Naive thymus-derived CD8-positive, alpha-beta T cell (primary cell): ENCODE measurements at places on chromosomes 1 and 21.

GRCh38 chr1:87951852-87952251, 623.2 kb downstream of the LMO4 start:
- DNase-seq, result no peak

GRCh38 chr21:16741141-16741665, 771.6 kb upstream of the CXADR start:
- no peak for DNase-seq

- no peak for DNase-seq
Measured at GRCh38 chr21:38123626-38124025, 133.2 kb upstream of the KCNJ15 start.

DNA sequence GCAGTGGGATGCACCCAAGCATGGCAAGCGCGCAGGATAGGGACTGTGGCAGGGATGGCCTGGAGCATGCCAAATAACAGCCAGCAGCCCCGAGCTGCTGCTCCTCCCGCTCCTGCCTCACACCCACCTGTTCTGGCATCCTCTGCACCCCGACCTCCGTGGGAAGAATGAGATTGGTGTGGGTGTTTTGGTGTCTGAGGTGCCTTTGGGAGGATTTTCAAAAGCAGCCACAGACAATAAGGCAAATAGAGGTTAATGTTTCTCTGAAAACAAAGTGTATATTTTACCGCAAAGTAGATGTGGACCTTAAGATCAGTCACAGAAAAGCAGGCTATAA, 35.5 kb downstream of the IGFN1 start:
- DNase-seq, result no peak

DNA sequence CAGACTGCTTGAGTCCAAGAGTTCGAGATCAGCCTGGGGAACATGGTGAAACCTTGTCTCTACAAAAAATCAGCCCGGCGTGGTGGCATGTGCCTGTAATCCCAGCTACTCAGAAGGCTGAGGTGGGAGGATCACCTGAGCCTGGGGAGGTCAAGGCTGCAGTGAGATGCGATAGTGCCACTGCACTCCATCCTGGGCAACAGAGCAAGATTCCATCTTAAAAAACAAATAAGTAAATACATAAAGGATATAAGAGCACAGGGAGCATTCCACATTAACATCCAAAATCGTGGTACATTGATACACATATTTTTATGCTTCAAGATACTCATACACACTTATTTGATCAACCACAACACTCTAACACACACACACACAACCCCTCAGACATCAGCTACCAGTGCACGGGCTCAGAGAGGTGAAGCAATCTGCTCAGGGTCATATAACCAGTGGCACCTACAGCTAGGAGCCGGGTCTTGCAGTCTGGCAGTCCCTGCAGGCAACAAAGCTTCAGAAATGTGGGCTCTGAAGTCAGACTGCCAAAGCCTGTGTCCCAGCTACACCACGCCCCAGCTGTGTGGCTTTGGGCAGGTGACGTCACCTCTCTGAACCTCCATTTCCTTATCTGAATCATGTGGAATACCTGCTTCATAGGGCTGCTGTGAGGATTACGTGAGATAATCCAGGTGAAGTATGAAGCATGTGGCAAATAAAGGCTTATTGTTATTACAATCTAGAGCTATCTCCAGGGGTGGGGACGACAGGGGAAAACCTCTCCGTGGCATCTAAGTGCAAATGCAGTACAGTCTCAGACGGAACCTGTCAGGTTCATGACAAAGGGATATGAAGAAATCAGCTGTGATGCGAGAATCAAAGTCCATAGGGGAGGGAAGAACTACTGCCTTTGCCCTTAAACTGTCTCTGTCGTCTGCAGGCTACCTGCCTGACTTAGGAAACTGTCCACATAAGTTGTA, 4.8 kb upstream of the CRYBG2 start:
- DNase-seq, result peak; percentile 73

DNA sequence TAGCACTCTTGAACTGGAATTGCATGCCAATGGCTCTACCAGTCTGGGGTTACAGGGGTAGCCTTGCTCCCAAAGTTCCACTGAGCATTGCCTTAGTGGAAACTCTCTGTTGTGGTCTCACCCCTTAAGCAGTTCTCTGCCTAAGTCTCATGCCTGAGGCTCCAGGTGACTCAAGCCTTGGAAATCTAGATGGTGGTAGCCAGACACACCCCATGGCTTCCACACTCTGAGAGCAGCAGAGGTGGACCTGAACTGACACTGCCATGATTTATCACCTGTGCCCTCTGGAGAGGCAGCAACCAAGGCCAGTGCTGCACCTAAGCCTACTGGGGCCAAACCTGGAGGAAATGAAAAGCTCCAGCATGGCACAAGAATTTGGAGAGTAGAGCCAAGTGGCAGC, 285.7 kb upstream of the PKN2 start:
- DNase-seq, result no peak

DNA sequence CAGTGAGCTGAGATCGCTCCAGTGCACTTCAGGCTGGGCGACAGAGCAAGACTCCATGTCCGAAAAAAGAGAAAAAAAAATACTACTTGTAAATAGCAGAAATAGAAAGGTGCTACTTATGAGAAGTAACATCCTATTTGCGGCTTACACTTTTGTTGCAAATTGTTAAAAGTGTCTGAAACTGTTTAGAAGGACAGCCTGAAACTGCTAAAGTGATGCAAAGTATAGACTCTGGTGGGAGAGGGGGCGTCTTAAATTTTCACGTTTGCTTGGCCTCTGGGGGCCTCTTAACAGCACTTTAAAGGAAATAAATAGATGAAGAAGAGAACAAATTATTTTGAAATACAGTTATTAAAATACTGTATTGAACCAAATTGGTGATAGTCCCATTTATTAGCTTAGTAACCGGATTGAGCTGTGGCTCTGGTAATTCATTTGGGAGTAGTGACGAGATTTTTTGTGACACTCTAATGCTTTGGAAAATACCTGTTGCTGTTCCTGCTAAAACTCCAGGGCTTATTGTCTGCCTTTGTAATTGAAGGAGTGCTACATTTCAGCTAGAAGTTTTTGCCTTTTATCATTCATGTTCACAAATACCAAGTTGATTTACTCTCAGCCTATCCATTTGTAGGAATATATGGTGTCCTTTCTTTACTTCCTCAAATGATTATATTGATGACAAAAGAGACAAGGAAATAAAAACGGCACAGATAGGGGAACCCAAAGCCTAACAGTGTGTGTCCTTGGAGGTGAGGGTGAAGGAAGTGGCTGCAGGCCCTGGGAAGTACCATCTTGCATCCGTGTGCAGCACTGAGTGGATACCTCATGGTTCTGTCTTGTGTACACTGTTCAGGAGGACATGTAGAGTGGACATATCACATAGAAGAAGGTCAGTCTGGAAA, 6.2 kb downstream of the PKNOX1 start:
- DNase-seq, result no peak

DNA sequence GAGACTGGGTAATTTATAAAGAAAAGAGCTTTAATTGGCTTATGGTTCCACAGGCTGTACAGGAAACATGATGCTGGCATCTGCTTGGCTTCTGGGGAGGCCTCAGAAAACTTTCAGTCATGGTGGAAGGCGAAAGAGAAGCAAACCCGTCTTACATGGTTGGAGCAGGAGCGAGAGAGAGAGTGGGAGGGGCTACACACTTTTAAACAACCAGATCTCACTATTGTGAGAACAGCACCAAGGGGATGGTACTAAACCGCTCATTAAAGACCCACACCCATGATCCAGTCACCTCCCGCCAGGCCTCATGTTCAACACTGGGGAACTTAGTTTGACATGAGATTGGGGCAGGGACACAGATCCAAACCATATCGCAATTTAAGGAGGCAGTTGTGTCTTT, 69.4 kb downstream of the PKN2 start:
- no peak for DNase-seq

DNA sequence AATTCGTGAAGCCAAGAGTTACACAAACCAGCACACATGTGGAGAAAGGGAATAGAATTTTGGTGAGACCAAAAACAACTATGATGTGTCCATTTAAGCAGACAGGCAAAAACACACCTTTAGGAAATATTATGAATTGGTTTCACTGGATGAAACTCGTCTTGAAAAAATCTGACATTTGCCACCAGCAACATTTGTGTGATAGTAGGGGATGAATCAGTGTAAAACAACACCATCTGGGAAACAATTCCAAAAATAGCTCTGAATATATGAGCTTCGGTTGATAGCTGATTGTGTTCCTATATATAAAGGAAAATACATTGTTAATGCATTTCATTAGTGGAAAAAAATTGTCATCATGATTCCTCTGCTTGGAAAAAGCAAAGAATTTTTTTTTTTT, 327.8 kb downstream of the PAPPA2 start:
- DNase-seq, result no peak

- DNase-seq, result no peak
Measured at GRCh38 chr1:119253366-119253765, 112.9 kb upstream of the WARS2 start.

GRCh38 chr1:202680586-202681352, 29.5 kb downstream of the SYT2 start:
- no peak for DNase-seq

DNA sequence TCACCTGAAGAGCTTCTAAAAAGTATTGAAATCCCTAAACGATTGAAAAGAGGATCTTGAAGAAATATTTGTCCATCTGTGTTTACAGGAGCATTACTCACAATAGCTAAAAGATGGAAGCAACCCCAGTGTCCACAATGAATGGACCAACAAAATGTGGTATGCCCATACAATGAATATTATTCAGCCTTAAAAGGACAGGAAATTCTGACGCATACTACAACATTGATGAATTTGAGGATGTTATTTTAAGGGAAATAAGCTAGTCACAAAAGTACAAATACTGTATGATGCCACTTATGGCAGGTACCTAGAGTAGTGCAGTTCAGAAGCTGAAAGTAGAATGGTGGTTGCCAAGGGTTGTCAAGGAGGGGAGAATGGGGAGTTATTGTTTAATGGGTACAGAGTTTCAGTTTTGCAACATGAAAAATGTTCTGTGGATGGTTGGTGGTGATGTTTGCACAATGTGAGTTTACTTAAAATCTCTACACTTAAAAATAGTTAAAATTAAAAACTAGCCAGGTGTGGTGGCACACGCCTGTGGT, 37.1 kb upstream of the GADD45A start:
- DNase-seq, result no peak

DNA sequence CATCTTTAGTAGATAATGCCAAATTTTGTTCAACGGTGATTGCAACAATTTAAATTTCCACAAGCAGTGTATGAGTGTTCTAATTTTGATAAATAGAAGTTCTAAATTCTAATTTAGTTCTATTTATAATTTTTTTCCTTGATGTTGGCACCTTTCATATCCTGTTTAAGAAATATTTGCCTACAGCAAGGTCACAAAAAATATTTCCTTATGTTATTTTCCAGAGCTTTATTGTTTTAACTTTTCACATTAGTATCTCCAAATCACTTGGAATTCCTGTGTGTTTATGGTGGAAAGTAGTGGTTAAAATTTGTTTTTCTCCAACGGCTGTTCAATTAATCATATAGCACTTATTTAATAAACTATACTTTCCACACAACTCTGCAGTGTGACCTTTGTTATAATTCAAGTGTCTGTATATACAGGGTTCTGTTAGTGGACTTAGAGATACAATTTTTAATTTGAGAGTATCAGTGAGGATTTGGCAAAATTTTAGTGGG, 94.3 kb upstream of the CD55 start:
- no peak for DNase-seq

- DNase-seq, result no peak
Measured at GRCh38 chr21:43743947-43744346, 25.0 kb downstream of the PDXK start.

DNA sequence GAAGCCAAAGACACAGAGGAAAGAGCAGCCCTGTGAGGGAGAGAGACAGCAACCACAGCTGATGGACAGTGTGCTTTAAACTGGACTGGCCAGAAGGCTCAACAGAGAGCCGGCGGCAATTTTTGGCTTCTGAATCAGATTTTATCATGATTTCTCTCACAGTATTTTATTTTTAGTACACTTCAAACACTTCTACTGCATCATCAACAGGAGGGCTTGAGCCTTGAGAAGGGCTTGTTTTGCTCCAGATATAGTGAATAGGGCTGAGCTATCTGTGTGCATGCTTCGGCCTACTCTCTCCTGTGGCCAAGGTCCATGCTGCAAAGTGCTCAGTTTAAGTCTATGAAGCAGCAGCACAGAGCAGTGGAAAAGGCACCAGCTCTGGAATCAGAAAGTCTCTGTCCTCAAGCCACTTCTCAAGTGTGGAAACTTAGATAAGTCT, 33.3 kb downstream of the ADCY10 start:
- no peak for DNase-seq

DNA sequence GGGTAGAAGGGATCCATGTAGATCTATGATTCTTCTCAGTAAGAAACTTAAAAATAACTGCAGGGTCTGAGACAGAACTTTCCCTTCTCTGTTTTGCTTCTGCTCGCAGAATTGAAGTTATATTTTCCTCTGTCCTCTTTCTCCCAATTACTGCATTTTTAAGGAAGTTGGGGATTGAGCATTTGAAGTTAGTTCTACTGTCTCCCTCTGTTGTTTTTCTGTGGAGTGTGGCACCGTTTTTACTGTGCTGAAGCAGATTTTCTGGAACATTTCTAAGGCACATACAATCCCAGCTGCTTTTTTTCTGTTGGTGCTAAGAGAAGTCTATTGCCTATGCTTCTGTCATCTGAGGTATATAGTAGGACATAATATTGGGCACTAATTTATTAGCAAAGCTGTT, 43.3 kb downstream of the RASAL2 start:
- no peak for DNase-seq

DNA sequence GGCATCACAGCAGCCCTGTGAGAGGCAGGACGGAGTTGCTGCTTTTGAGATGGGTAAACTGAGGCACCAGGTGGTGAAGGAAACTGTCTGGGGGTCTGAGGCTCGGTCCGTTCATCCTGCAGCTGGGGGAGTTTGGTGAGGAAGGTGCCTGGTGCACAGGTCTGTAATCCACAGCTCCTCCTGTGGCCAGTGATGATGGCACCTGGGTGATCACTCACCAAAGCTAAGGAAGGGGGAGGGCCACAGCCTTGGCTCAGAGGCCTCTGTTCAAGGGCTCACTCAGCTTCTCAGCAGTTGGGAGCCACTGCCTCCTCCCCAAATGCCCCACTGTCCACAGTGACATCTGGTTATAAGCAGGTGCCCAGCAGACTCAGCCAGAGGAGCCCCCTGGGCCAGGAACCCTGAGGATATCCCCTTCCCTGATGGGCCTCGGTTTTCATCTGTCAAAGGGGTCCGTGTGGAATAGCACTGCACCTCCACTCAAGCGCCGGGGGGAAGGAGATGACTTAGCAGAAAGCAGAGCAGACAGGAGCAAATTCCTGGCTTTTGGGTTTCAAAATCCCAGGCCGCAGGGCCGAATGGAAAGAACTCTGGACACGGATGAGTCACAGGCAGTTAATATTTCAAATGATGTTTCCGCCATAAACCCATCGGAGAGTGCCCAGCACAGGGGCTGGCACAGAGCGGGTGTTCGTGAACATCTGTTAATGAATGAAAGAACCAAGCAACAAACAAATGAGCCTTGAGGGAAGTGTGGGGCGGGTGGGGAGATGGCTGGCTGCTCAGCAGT, 82.8 kb downstream of the DMRTB1 start:
- DNase-seq, result no peak

DNA sequence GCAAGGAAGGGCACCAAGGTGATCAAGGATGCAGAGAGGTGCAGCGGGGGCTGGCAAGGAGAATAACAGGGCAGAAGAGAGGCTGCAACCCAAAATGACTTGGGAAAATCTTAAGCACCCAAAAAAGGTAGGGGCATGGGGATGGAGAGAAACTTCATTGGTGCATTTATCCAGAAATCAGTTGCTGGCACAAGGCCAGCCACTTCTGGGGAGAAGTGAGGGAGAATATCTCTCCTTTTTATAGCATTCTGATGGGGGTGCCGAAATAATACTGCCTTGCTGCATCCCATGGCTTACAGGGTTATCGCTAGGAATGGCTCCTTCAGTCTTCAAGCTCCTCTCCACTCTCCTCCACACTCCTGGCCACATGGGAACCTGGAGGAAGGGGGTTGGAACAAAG, 47.9 kb downstream of the SUSD4 start:
- no peak for DNase-seq

- no peak for DNase-seq
Measured at GRCh38 chr1:226973898-226974543, 33.9 kb downstream of the COQ8A start.
